ENCODE measurements at places on chromosomes 7 and 10.

DNA sequence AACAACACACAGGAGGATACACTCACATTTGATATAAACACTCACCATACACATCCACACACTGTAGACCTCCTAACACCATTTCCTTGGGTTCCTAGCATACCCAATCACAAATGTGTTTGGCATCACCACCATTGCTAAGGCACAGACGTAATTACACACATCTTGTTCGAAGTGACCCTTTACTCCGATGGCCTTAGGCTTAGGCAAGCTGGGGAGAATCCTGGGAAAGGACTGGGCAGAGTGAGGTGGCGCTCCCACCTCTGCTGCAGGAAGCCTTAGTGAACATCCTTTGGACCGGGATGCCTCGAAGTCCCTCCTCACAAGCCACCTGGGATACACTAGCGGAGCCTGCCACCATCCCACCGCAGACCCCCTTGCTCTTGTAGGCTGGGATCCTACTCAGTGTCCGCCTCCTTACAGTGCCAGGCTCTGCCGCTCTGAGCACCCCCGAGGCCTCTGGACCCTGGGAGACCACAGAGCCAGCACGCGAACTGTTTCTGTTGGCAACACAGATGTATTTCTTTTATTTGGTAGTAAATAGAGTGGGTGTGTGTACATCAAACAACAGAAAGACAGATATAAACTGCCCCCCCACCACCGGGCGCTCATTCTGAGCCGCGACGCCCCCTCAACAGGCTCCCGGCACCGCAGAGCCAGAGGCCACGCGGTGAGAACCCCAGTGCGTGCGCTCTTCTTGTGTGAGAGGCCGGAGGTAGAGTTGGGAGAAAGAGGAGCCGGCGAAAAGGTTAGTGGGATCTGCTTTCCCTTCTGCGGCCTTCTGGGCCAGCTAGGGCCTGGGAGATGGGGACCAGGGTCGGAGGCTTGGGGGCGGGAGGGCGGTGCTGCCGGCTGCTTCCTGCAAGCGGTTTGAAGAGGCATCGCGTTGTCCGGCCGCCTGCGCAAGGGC is 5.9 kb upstream of the HMX2 start:
- DNase-seq: no peak

DNA sequence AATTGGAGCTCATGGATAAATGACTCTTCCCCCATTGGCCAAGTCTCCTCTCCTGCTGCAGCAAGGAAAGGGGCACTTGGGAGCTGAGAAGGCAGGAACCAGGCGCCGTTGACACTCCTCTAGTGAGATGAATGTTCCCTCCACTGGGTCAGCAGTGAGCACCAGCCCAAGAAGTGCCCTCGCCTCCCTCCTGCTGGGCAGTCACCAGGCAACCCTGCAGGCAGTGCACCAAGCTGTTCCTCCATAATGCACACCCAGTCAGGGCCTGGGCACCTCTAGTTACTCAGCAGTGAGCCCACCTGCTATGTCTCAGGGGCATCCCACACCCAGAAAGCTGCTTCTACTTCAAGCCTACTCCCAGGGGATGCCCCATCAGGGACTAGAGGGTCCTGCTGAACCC is 84.3 kb downstream of the KCNMA1 start:
- no peak for DNase-seq

GRCh38 chr7:130350945-130351790 is 6.6 kb downstream of the CPA5 start:
- DNase-seq: no peak

- DNase-seq: no peak
Measured at GRCh38 chr7:55026867-55027490, 8.2 kb downstream of the EGFR start.

DNA sequence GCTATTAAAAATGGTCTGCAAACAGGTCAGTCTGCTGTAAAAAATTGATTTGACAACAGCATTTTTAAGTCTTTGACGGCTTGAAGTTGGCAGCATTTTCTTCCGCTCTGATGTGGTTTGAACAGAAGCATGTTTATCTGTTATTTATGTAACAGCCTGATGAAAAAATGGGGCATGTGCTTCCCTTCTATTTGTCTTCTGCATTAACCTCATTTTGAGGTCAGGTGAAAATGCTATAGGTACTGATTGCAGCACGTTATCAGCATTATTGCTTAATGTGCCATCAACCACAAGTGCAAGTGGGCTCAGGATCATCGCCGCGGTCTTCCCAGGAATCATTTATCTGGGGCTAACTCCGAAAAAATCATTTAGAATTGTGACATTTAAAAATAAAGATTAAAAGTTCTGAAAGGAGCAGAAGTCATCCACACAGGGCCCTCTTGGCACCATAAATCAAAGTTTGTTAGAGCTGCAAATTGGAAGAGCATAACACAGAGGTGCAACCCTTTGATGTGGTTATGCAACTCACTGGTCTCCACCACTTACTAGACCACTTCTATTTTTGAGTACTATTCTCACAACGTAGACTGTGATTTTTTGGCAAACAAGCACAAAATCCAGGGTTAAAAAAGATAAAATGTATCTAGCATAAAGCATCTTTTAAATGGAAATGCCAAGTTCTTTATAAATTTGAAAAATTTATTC is 307.7 kb downstream of the MDFIC start:
- DNase-seq: no peak

GRCh38 chr10:34280599-34281374 is 534.3 kb downstream of the PARD3 start:
- DNase-seq: no peak

- no peak for DNase-seq
Measured at GRCh38 chr7:150986099-150986512, 4.7 kb upstream of the NOS3 start.

DNA sequence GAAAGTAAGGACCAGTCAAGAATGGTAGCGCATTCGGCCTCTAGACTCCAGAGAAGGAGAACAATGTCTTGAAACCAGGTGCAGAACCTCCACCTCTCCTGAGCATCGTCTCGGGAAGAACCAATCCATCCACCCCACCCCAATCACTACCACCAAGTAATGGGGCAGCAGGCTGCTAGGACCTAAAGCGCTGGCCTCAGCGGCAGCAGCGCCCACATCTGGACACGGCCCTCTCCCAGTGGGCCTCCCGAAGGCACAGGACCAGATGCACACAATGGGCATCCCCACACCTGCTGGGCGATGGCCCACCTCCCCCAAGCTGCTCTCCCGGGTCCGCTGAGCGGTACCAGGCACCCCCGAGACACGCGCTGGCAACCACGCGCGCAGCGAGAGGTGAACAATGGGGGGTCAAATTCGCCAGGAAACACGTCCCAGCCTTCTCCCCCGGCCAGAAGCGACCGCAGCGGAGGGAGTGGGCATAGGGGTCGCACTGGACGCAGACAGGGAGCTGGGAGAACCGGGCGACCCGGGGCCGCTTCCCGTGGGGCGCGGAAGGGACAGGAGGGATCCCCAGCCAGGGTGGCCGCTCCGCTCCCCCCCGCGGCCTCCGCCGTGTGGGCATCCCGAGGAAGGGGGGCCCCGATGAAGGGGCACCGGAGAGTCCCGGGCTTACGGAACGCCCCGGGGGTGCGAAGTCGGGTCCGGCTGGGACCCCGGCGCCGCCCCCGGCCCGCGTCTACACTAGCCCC is 506 bp downstream of the CTTNBP2 start:
- DNase-seq: no peak

- DNase-seq: no peak
Measured at GRCh38 chr10:102948176-102948575, 30.1 kb downstream of the CNNM2 start.

DNA sequence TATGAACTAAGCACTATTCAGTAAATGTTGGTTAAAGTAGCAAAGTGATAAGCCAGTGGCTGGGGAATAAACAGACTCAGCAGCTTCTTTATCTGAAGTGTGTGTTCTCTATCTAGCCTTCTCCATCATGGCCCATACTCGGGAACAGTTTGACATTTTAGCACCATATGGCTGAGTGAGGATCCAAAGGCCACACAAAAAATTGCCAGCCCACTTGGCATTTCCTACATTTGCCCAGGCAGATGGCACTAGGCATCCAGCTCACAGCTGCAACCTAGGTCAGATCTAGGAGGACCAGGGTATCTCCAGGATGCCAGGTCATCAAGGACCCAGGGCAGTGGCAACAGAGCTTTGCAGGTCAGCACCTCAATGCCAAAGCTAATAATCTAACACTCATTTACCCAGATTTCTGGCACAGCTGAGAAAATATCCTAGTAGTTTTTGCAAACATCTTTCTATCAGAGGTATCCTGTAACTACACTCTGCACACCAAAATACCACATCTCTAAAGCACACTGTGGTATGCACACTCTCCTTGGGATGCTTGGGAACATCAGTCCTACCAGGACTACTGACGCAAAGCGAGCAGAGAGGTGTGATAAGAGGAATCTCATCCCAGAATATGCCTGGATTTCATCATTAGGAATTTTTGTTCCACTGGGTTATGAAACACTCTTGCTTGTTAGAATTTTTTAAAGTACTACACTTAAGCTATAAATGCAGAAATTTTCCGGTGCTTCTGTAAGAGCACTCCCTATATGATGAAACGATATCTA is 61.7 kb downstream of the DOCK4 start:
- DNase-seq: no peak

DNA sequence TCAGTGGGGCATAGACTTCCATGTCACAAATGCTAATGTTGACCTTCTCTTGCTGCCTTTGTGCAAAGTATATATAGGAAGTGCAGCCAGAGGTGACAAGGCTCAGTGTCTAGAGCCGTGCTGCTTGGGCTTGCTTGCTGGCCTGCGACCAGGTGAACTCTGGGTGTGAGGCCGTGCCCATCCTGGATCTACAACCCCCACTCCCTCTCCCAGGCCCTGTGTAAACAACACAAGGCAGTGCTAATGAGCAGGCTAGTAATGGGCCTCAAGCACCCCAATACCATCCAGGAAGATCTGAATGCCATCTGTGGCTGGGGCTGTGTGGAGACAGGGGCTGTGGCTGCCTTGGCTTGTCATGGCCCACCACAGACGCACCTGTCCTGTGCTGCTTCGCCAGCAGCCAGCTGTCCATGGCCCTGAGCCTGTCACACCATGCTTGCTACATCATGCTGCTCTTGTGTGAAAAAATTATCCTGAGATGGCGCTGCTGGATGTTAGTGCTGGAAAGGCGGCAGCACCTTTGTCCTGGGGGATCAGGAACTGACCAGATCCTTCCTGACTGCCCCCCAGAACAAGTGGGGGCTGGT is 107.6 kb upstream of the ZNF92 start:
- DNase-seq: no peak

GRCh38 chr7:39294022-39294421 is 272.2 kb upstream of the YAE1 start:
- no peak for DNase-seq

- no peak for DNase-seq
Measured at GRCh38 chr7:23247603-23248335, 1.2 kb downstream of the GPNMB start.

- DNase-seq: no peak
Measured at GRCh38 chr7:140219672-140220524, 43.1 kb upstream of the KDM7A start.

DNA sequence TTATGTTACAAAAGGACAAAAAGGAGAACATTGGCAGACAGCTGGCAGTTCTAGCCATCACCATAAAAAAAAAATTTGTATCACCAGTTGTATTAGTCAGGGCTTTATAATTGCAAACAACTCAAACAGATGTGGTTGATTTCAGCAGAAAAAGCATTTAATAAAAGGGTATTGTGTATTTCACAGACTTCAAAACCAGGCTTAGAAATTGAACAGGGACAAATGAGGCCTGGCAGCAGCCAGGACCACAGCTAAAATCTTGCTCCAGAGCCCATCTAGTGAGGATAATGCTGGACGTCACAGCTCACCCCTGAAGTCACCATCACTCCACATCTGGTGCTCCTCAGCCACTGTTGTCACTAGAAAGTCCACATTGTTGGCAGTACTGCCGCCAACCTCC is 52.9 kb upstream of the CALD1 start:
- no peak for DNase-seq

Data from central memory CD8-positive, alpha-beta T cell (primary cell).